Cerebellar cortex (tissue), 1 donor: ENCODE measurements at places on chromosomes 2 and 18.

DNA sequence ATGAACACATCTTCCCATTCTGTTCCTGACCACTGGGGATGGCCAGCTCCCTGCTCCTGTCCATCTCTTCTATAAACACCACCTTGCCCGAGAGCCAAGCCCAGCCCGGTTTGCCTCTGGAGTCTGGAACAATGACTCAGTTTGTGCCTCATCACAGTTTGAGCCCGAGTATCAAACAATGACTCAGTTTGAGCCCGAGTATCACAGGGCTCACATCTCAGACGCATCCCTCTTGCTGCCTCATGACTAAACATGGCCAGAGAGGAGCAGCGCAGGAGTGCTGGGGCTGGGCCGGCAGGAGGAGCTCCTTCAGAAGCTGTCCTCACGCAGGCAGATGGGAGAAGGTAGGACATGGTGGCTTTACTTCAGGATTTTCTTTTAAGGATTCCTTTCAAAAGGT is 68.7 kb downstream of the PXDN start:
- DNase-seq: no peak

- DNase-seq: no peak
Measured at GRCh38 chr2:65863713-65864112, 431.3 kb upstream of the SPRED2 start.

DNA sequence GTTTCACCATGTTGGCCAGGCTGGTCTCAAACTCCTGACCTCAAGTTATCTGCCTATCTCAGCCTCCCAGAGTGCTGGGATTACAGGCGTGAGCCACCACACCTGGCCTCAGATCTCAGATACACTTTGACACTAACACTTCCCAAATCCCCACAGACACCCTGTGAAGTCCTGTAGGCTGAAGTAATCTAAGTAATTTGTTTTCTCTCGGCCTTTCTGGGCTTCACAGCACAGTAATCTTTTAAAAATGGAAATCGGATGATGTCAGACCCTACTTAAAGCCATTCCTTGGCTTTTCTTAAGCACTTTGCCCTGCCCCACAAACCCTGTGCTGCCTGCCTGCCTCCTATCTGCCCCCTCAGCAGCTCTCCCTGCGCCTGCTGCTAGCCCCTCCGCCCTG is 16.2 kb downstream of the ATIC start:
- DNase-seq: no peak

DNA sequence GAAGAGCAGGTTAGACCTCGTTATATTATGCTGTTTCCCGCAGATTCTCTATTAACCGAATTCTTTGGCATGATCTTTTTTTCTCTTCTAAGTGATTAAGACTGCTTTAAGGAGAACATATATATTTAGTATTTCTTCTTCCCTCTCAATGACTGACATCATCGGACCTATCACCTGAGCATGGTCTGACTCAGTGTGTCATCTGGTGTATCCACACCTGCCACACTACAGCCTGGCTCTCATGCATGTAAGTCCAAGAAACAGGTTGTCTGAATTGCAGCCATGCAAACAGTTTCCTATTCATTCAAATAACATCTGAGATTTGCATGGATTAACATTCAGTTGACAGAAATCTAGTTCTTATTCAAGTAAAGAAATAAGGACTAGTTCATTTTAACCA is 55.1 kb upstream of the CWC22 start:
- no peak for DNase-seq

- peak; percentile 91 for DNase-seq
Measured at GRCh38 chr2:20838016-20838415, 15.1 kb upstream of the LDAH start.

GRCh38 chr18:9508446-9509025 is 33.2 kb downstream of the RALBP1 start:
- DNase-seq: no peak

- no peak for DNase-seq
Measured at GRCh38 chr18:49020621-49021021, 69.9 kb upstream of the SMAD7 start.

- no peak for DNase-seq
Measured at GRCh38 chr2:224885291-224885690, 157.0 kb downstream of the DOCK10 start.
